Type B pancreatic cell (in vitro differentiated cells): ENCODE measurements at places on chromosomes 2 and 18.
A peak's percentile ranks its signal among the peaks of the same experiment; 100 is the strongest.

DNA sequence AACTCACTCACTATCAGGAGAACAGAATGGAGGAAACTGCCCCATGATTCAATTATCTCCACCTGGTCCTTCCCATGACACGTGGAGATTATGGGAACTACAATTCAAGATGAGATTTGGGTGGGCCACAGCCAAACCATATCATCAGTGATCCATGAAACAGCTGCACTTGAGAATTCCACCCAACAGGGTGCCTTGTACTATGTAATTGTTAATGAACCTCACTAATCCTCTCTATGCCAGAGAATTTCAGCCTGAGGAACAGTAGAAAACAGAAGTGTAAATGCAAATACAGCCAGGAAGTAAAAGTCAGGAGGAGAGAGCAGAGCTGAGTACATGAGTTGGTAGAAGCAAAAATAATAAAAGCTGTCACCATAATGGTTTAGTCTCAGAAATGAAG, 261.4 kb downstream of the EPHA4 start:
- peaks cover 5% of the 10 kb centered on the region for H3K27me3 ChIP-seq
- no peaks in the 10 kb centered on the region for H3K36me3 ChIP-seq
- no peak overlapping the region for H3K4me3 ChIP-seq
- no peak overlapping the region for H3K27ac ChIP-seq

DNA sequence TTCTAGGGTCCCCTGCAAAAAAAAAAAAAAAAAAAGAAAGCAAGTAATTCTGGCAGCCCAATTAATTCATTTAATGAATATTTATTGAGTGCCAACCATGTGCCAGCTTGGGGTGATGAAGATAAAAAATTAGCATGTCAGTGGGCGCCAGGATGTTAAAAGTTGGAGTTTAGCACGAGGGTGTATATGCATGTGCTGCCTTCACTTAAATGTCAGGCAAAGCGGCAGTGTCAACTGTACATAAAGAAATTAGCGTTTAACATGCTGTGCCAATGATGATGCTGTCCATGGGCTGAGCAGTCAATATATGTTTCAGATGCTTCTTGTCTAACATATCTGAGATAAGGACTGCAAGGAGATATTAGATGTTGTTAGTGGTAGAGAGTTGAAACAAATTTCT, 49.5 kb downstream of the ASAP2 start:
- DNase-seq = no peak
- no peak overlapping the region for H3K27ac ChIP-seq
- H3K36me3 ChIP-seq = peaks cover 4% of the 10 kb centered on the region
- peaks cover 72% of the 10 kb centered on the region for H3K4me1 ChIP-seq
- H3K4me3 ChIP-seq = no peak overlapping the region

GRCh38 chr2:31138037-31138962, at the start of gene GALNT14:
TSS of gene GALNT14 (minus strand) at chr2:31138440. CDS start at chr2:31138086, 354 bp downstream.
- H3K4me3 ChIP-seq = peak within 1 kb of the TSS; percentile 87
- H3K27ac ChIP-seq = no peak within 1 kb of the TSS
- no peaks in the 10 kb centered on the region for H3K36me3 ChIP-seq
- peak; percentile 74 for DNase-seq

DNA sequence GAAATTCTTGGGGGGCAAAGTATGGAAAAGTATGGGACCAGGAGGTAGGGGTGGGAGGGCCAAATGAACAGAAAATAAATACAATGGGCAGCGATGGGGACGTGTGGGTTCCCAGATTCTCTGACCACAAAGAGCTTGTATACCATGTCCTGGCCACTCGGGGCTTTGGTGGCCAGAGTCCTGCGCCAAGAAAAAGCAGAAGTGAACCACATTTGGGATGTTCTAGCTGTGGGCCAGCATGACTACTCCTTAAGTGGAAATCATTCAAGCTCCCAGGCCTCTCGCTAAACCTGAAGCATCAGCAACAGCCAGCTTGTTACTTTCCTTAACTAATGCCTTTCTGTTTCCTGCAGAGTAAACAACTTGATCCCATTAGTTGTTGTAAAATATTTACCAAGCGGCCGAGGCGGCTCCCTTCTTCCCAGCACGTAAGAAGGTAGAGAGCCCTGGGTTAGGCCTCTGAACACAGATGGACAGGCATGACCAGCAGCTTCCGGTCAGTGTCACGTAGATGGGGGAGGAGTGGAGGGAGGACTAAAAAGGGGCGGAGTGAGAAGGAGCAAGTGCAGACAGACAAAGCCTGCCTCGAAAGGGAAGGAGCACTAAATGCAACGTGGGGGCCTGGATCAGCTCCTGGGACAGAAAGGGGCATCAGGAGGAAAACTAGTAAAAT, 88.2 kb downstream of the GALNT14 start:
- H3K27ac ChIP-seq = peak overlapping the region; percentile 1
- H3K4me3 ChIP-seq = no peak overlapping the region
- H3K27me3 ChIP-seq = peaks cover 9% of the 10 kb centered on the region
- peaks cover 13% of the 10 kb centered on the region for H3K4me1 ChIP-seq
- H3K36me3 ChIP-seq = no peaks in the 10 kb centered on the region
- DNase-seq = no peak

DNA sequence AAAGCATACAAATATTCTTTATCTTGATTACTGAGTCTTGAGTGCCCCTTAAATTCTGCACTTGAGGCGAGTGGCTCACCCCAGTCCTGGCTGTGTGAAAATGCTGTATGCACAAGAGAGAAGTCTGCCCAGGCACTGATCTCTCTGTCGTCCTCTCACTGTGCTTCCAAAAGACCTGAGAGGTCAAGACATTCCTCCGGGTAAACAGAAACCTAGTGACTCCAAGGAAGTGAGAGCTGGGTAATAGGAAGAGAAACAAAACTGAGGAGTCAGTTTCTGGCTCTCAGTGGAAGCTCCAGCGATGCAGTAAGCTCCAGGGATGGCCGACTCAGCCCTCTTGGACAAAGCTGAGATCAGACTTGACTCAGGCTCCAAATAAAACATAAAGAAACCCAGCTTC, 70.9 kb downstream of the AAK1 start:
- no peak for DNase-seq
- H3K4me3 ChIP-seq = no peak overlapping the region
- H3K27me3 ChIP-seq = no peaks in the 10 kb centered on the region
- no peaks in the 10 kb centered on the region for H3K36me3 ChIP-seq
- peaks cover 34% of the 10 kb centered on the region for H3K4me1 ChIP-seq

GRCh38 chr2:47868611-47869352, 37.5 kb downstream of the FBXO11 start:
- H3K27me3 ChIP-seq = no peaks in the 10 kb centered on the region
- H3K4me1 ChIP-seq = peaks cover 32% of the 10 kb centered on the region
- H3K36me3 ChIP-seq = peaks cover 26% of the 10 kb centered on the region
- no peak overlapping the region for H3K27ac ChIP-seq
